Anterior cingulate cortex (tissue), 58 donors: ENCODE measurements at places on chromosomes 16 and 17.

DNA sequence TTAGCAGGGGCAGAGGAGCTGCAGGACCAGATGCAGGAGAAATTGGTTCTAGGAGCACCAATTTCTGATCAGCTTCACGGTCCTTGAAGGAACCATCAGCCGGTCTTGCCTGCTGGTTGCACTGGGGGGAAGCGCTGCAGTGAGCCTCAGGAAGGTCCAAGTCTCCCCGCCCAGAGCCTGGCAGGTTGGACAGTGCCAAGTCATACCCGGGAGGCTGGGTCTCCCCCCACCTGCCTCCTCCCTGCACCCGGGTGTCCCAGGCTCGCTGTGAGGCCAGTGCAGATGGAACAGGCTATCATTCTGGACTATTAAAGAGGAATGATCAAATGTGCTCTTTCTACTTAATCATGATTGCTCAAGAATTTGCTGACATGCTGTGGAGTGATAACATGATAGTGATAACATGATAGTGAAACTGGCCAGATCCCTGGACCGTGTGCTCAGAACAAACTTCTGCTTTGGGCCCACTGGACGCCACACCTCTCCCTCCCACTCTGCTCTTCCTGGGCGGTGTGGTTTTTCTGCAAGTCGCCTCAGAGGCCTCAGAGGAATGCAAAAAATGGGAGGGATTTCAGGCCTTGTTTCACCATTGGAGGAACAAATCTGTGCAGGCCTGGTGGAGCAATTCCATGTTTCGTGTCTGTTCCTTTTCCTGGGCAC lies 236.0 kb downstream of the IRF8 start:
- no peak for DNase-seq

- DNase-seq: no peak
These were observed 23.1 kb upstream of the TMEM97 start for GRCh38 chr17:28295677-28296578.

DNA sequence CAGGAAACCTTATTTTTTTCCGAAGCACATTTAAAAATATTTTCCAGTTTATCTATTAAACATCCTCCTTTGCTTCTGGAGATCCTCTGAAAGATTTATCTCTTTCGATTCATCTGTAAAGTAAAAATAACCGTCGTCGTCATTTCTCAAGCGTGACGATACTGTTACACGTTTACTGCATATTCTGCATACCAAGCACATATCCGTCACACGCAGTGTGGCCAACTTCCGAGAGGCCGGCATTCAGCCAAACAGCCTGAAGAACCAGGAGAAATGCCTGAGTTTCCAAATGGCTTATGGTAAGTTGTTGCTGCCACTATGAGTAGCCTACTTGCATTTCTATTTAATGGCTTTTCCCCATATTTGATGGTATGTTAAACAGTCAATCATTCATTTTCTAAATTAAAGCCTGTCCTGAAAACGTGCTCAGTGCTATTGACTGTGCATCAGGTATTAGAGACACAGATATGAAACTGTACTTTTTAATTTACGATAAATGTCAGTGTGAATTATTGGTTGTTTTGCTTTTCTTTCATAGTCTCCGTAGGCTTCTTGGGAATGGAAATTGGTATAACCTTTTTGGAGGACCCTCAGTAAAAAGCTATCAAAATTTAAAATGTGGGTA lies 275.7 kb downstream of the WWOX start:
- no peak for DNase-seq

- no peak for DNase-seq
These were observed 68.7 kb downstream of the RAI1 start for GRCh38 chr17:17749921-17750320.

DNA sequence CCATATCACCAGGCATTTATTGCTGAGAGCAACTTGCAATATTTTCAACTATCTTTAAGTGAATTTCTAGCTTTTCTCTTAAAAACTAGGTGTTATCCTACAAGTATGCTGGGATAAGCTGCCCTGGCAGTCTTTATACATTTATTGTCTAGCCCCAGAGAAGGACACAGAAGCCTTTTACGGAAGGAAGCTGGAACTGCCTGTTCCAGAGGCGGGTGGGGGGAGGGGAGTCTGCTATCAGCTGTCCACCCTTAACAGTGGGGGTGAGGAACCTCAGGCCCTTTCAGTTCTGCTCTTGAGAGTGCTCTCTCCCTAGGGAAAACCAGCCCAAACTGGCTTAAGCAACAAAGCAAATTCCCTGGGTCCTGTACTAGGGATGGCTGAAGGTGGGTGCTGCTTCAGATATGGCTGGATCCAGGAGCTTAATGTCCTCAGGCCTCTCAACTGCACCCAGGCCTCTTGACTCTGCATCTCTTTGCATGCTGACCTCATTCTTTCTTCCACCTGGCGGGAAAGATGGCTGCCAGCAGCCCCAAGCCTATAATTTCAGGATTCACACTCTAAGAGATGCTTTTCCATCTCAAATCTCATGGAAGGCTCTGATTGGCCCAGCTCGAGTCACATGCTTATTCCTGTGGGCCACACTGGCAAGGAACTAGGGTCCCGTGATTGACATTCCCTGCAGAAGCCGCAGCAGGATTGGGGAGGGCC lies 16.6 kb downstream of the NAGPA start:
- peak; percentile 36 for DNase-seq

DNA sequence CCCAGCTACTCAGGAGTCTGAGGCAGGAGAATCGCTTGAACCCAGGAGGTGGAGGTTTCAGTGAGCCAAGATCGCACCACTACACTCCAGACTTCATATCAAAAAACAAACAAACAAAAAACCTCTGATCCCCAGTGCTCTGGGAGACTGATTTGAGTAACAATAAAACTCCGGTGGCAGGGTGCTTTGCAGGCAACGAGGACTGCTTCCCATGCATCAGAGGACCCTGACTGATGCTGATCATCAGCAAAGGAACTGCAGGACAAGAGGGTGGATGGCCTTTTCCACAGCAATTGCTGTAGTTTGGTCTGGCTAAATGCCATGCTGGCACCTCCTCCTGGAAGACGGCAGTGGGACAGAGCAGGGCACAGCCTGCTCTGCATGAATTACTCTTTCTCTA lies 6.4 kb upstream of the SLC39A11 start:
- no peak for DNase-seq

- DNase-seq: no peak
These were observed 108.2 kb downstream of the SLC39A11 start for GRCh38 chr17:72984145-72984925.
